ENCODE measurements at places on chromosomes 12 and 14.

DNA sequence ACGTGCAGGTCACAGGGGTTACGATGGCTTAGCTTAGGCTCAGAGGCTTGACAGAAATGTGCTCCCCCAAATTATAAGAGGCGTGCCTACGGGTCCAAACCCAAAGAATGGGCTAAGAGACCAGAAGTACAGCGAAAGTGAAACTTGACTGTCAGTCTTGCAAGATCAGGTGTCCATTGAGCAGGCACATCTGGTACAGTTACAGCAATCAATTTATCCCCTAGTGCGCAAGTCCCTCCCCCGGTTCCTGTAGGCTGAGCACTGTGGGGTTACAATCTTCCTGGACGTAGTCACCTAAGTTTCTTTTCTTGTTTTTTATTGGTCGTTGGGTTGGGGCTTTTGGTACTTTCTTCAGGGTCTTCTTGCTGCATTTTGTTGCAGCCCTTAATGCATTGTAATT lies 134.2 kb downstream of the UNC79 start:
- no peak for DNase-seq

DNA sequence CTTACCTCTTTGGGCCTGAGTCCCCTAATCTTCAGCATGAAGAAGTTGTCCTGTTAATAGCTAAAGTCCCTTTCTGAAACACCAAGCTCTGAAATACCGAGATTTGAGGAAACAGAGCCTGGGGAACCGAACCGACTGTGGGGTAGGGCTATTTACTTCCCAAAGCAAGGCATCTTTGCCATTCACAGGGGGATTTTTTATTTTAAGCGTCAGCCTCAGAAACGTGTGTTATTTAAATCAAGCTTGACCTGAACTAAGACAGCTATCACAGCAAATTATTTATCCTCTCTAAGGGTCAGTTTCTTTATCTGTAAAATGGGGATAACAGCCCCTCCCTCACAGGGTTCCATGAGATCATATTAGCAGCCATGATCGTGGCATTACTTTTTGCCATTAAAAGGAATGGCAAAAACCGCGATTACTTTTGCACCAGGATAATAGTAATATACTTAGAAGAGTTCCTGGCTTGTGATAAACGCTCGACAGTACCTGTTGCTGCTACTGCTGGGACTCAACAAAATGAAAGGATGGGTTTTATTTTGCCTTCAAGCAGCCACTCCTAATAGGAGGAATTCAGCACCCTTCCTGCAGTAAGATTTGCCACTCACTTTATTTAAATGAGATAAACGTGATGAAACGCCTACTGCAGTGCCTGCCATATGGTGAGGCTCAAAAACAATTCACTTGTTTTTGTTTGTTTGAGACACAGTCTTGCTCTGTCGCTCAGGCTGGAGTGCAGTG lies 1.3 kb upstream of the CORO1C start:
- DNase-seq: no peak

DNA sequence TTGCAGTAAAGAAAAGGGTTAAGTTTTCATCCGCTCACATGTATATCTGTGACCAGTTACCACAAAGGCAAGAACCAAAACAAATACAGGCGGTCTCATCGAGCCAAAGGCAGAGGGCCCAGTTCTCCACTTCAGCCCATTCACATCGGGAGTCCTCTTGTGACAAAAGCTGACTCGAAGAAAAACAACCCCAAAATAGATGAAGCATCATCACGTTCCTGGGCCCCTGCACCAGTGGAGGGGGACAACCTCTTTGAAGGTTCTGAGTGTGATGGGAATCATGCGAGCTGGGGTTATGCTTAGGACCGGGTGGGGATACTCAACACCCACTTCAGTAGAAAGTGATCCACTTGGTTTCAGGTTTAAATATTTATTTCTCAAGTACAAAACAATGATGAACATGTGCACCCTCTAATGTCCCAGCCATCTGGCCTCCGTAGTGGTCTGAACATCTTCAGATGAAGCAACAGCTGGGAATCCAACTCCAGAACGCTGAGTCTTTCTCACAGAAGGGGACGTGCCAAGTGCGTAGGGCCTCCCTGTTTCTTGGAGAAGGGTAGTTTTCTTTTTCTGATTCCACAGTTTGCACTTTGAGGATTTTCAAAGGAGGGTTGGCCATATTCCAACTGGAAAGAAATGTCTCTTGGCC lies 8.4 kb downstream of the GSC start:
- DNase-seq: no peak

- DNase-seq: no peak
Measured at GRCh38 chr14:64821651-64822050, 58.1 kb downstream of the SPTB start.

- DNase-seq: peak; percentile 80
Measured at GRCh38 chr12:120529641-120530417, 871 bp upstream of the COQ5 start.

DNA sequence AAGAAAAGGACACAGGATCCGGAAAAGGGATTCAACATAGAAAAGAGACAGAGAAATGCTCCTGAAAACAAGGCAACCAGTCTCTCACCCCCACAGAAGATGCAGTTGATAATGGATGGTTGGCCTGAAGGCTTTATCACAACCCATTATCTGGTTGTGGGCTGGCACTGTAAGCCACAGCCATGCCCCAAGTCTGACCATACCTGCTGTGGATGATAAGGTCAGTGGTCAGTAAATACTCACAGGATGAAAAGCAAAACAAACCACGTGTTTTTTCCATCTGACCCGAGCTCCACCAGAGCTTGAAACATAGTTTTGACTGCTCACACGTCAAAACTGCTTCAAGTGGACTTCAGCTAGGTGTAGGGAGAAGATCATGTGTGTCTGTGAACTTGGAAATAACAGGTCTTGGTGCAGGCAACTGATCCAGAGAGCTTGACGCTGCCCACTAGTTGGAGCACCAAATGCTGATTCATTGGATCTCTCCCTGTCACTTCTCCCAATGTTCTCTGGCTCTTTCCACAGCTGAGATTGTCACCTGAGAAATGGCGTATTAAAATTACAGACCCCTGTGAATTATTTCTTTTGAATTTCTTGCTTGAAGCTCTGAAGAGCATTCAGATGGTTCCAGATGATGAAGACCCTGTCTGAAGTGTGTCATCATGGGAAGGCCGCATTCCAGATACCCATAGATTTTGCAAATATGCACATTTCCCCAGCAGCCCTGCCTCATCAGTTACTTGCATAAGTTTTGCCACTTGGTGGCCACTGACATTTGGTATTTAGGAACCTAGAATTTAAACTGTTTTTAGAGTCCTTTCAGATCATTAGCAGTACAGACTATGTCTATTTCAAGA lies 8.5 kb downstream of the TMEM233 start:
- DNase-seq: no peak

DNA sequence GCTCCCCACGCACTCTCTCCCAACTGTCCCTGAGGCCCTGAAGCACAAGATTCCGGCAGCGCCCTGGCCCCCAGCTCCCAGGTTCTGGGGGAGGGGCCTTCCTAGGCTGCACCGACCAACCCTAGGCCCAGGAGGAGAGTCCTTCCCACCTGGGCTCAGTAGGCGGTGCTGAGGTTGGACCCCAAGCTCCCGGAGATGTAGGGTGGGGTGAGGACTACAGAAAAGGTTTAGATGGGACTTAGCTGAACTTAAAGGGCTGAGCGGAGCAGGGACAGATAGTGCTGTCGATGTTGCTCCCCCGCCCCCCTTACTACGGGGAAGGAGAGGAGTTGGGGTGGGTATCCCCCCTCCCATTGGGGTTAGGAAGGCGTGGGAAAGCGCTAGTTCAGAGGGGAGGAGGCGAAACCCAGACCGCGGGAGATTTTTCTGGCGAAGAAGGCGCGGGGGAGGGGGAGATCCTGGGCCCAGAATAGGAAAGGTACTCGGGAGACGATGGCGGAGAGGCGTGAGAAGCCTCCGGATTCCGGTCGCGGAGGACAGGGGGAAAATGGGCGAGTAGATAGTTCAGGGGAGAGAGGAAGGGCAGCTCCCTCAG lies 4.2 kb upstream of the BAZ2A start:
- DNase-seq: peak; percentile 85

DNA sequence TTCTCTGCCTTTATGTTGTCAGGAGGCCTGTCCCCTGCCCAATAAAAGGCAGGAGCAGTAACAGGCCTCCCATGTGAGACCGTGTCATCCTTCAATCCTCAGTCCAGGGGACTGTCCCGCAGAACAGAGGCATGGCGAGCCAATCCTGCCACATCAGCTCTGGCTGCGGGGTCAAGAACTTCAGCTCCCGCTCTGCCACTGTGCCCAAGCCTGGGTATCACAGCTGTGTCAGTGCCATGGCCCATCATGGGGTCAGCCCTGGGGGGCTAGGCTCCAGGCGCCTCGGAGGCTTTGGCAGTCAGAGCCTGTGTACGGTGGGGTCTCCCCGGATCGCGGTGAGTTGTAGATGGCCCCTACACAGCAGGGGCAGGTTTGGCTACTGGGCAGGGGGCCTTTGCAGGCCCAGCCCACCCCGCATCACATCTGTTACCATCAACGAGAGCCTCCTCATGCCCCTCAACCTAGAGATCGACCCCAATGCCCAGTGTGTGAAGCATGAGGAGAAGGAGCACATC lies 19.9 kb upstream of the KRT83 start:
- DNase-seq: no peak

DNA sequence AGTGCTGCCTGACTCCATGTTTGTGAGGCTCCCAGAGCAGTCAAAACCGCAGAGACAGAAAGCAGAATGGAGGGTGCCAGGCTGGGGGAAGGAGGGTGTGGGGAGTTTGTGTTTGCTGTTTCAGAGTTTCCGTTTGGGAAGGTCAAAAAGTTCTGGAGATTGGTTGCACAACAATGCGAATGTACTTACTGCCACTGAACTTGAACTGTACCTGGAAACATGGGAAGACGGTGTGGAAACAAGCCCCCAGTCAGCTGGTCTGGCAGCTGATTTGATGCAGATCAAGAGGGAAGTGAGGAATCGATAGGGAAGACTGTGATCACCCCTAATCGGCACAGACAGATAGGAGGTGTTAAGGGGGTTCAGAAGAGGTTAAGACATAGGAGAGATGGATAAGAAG lies 35.3 kb upstream of the INF2 start:
- DNase-seq: no peak

GRCh38 chr14:56195704-56196103 lies 77.5 kb downstream of the PELI2 start:
- peak; percentile 60 for DNase-seq

DNA sequence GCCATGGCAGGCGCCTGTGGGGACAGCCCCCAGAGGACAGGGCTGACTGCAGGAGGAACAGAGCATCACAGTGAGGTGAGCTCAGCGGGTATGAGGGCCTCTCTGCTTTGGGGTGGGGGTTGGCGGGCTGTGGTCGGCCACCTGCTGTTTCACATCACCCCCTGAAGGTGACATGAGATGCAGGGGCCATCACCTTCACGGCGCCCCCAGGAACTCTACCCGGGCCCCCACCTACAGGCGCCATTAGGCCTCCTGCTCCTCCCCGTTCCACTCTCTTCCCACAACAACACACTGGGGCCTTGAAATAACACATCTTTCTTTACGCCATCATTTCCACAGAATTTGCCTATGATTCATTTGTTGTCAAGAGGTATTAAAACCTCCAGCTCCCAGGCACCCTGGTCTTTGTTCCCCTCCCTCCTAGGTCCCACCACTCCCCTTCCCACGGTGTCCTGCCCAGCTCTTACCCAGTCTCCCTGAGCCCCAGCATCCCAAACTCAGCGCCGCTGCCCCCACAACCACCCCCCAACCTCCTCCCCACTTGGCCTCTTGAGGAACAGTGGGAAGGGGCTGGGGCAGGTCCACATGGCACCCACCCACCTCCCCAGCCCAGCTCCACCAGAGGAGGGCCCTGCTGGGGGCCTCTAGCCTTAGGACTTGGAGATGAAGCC lies 12.7 kb upstream of the HDAC7 start:
- no peak for DNase-seq

DNA sequence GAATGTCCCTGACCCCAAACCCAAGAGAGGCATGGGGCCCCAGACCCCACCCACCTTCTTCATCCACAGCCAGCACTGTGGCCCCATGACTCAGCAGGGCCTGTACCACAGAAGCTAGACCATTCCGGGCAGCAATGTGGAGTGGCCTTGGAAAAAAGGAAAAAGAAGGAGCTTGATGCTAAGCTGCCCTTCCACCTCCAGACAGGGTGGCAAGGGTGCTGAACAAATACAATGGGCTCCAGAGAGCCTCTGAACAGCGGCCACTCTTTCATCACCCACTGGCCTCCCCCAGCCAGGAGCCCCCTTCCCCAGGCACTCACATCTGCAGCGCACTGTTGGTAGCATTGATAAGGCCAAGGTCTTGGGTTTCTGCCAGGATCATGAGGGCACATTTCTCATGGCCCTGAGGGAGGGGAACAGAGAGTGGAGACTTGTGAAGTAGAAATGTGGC lies 13.9 kb downstream of the SLC39A5 start:
- DNase-seq: no peak

- no peak for DNase-seq
Measured at GRCh38 chr14:68459480-68460136, 333.3 kb downstream of the ZFP36L1 start.

- no peak for DNase-seq
Measured at GRCh38 chr14:50985124-50985858, 41.0 kb upstream of the PYGL start.

DNA sequence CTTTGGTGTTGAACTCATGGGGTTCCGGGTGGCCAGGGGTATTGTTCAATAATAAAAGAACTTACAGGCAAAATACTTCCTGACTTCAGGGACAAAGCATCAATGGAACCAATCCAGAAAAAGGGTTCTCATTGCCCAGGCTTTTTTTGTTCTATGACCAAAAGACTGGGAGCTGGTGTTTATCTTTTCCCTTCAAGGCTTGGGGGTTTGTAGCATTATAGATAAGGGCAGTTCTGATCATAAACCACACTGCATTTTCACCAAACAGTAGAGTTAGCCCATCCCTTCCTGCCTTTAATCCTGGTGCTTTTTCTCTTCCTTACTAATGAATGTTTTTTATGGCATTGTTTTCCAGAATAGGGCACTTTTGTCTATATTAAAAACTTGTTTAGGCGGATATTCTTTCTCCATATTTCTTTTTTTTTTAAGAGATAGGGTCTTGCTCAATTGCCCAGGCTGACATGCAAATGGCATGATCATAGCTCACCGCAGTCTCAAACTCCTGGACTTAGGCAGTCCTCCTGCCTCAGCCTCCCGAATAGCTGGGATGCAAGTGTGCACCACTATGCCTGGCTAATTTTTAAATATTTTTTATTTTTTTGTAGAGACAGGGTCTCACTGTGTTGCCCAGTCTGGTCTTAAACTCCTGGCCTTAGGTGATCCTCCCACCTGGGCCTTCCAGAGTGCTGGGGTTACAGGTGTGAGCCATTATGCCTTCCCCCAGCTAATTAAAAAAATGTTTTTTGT lies 9.7 kb downstream of the FUT8 start:
- no peak for DNase-seq

DNA sequence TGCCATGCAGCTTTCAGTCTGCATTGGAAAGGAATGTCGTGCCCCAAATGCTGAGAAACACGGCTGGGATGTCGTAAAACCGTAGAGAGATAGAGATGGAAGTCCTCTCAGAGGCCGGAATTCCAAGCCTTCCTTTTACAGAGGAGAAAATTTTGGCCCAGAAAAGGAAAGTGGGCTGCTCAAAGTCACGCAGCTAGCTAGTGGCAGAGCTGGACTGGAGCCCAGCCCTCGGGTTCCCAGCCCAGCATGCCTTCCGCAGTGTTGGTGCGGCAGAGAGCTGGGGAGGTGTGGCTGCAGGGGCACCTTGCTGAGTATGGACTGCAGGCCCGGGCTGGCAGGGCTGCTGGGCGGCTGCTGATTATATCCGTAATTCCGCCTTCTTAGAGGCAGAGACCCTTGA lies 50.3 kb downstream of the KCNA1 start:
- no peak for DNase-seq

GRCh38 chr12:69986114-69986513 lies 161.1 kb downstream of the MYRFL start:
- DNase-seq: no peak

GRCh38 chr14:96267336-96267735 lies 11.3 kb downstream of the BDKRB1 start:
- peak; percentile 24 for DNase-seq

- DNase-seq: no peak
Measured at GRCh38 chr12:56411781-56412639, 37.2 kb downstream of the TIMELESS start.
